Calu3 (cell line): ENCODE measurements at places on chromosomes 6 and 20.
A peak's percentile ranks its signal among the peaks of the same experiment; 100 is the strongest.

- no peak for DNase-seq
Observed at GRCh38 chr20:32064667-32065066, 12.6 kb downstream of the HCK start.

DNA sequence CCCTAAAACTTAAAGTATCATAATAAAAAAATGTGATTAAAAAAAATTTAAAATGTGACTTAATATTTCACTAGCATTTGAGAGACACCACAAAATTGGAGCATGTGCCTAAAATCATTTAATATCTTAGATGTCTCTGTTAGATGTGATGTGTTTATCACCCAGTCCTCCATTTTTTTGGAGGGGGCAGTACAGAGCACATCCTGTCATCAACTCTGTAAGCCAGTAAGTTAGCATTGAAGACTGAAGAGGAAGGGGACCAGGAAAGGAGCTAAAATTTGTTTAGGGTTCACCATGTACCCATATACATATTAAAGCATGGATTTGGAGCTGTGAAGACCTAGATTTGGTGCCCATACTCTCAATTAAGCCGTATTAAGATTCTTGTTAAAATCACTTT is 30.7 kb upstream of the ADIG start:
- DNase-seq, result no peak

- no peak for DNase-seq
Observed at GRCh38 chr6:151294561-151295101, 54.9 kb downstream of the AKAP12 start.

DNA sequence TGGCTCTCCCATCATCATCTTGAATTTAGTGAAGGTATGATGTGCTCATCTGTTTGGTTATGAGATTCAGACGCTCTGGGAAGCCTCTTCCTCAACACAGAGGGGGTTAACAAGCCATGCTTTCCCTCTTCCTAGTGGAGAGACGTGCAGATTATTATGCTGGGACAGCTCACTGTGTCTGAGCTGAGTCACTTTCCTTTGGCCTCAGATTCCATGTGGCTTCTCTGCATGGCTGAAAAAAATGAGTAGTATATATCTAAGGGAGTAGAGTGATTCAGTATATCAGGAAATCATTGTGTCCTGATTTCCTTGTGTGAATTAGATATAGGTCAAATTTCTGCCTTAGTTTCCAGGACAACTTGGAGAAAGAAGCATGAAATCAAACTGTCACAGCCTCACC is 52.6 kb downstream of the FIG4 start:
- DNase-seq, result no peak

GRCh38 chr6:166308769-166309589 is 787 bp upstream of the PRR18 start:
- no peak for DNase-seq

DNA sequence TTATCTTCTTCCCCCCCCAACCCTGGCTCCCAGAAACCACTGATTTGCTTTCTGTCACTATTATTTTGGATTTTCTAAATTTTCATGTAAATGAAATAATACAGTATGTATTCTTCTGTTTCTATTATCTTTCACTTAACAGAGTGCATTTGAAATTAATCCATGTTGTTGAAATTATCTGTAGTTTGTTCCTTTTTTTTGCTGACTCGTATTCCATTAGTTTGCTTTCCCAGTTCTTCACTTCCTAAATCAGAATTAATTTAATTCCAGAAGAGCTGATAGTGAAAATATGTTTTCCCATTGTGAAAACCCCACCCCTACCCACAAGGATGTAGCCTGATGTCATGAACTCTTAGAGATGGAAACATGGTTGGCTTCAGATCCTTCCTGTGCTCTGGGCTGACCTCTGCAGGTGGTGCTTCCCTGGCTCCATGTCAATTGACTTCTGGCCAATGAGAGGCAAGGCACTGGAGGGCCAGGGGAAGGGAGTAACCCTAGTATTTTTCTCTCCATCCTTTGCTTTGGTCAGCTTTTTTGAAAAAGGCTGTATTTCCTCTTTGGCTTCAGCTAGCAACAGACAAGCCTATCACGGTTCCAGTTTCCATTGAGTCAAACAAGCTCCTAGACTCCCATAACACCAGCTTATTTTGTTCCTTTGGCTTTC is 244.4 kb upstream of the HSF2 start:
- DNase-seq, result no peak

- no peak for DNase-seq
Observed at GRCh38 chr20:9114709-9115108, 45.8 kb downstream of the PLCB4 start.

- peak; percentile 46 for DNase-seq
Observed at GRCh38 chr6:132483779-132484679, 28.9 kb downstream of the STX7 start.

- no peak for DNase-seq
Observed at GRCh38 chr6:35725721-35726438, 11.0 kb upstream of the ARMC12 start.

DNA sequence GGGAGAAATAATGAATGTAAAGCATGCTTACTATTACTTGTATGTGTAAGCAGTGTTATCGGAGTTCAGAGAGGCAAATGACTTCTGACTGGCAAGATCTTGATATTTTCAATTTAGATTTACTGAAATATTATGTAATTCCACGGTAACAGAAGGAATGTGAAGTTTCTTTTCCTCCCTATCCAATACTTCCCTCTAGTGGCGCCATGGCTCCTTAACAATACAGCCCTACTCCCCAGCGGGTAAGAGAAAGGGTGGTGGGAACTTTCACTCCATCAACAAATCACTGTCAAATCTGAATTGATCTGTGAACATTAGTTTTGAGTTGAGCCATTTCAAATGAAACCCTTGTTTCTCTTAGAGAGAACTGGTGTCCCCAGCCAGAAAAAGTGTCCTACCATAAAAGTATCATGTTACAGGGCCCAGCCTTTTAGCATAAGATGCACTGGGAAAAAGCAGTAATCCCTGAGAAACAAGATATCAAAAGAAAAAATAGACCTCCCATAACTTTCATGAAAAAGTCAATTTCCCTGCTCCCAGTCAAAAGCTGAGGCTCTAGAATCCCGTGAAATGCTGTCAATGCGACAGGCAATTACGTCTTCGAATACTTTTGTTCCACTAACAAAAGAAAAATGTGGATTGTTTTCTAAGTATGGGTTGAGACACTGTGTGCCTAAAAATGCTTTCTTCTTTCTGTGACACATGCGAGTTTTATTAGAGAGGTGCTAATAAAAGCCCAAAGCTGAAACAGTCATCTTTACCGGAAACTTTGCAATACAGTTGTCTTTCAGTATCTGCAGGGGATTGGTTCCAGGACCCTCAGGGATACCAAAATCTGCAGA is 12.9 kb downstream of the COX7A2 start:
- DNase-seq, result peak; percentile 51

DNA sequence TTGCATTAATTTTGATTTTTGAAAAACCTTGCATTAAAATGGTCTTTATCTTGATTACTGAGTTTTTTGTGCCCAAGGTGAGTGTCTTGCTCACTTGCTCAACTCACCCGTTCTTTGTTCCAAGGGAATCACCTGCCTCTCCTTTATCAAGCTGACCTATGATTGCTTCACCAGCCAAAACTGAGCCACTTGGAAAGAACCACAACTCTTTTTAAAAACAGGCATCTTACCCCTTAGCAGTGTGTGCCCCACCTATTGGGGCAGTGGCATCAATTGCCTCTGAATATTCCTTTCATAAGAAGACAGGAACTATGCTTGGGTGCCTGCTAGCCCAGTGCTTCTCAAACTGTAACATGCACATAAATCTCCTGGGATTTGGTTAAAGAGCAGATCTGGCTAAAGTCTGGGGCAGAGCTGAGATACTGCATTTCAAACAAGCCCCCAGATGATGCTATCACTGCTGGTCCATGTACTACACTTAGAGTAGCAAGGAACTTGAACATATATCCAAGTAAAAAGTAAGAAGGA is 3.3 kb upstream of the STK38 start:
- no peak for DNase-seq

GRCh38 chr6:71347119-71347518 is 58.5 kb downstream of the OGFRL1 start:
- DNase-seq, result no peak

DNA sequence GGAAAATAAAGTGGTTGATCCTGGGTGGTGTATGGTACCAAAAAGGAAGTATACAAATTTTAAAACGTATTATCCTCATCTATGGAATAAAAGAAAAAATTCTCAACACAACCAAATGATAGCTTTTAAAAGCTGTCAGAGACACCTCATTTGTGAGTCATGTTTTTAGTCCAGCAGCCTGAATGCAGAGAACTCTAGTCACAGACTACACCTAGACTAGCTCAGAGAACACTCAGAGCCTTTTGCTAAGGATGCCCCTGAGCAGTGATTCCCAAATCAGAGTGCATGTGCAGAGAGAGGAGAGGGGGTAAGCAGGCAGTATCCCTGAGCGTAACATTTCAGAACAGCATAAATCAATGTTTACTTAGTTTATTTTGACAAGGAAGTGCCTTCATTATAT is 809.3 kb downstream of the HACE1 start:
- DNase-seq, result no peak

GRCh38 chr20:33875055-33875454 is 63.9 kb downstream of the CHMP4B start:
- no peak for DNase-seq

- DNase-seq, result no peak
Observed at GRCh38 chr20:41510847-41511450, 107.2 kb downstream of the CHD6 start.

- DNase-seq, result no peak
Observed at GRCh38 chr6:116108836-116109235, 8.2 kb downstream of the NT5DC1 start.

GRCh38 chr6:161660666-161661571 is 387.1 kb upstream of the AGPAT4 start:
- DNase-seq, result no peak

DNA sequence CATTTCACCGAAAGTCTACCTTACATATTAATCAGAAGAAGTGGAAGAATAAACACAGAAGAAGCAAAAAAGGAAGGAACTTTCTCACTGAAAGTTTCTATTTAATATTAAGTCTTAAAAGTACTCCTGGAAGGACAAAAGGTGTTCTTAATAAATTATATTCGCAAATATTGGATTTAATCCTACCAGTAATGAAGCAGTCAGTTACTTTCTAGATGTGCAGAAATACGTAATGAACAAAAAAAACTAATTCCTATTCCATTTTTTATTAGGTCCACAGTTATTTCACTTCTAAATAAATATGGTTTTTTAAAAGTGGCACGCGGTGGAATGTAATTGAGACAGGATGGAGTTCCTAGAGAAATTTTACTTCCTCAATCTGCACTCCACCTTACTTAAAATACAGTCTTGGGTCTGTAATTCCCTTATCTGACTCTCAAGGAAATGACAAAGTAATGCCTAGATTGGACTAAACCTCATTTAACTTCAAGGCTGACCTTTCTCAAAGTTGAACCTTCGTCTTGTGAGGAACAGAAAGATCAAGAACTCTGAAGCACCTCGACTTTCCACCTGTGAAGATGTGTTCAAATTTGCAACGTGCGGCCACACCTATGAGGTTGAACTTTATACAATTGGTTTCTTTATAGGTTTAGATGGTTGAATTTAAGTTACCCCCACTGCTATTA is 1.1 kb upstream of the TRAM2 start:
- DNase-seq, result no peak

- DNase-seq, result no peak
Observed at GRCh38 chr6:150186129-150186898, 43.5 kb downstream of the PPP1R14C start.

GRCh38 chr6:44779130-44779826 is 391.8 kb downstream of the CDC5L start:
- DNase-seq, result no peak

GRCh38 chr6:150800674-150801314 is 64.7 kb upstream of the MTHFD1L start:
- no peak for DNase-seq

GRCh38 chr20:58145506-58146080 is 82.9 kb downstream of the ANKRD60 start:
- no peak for DNase-seq
